Hippocampal formation (tissue), 2 donors: ENCODE measurements at places on chromosomes 4 and X.

DNA sequence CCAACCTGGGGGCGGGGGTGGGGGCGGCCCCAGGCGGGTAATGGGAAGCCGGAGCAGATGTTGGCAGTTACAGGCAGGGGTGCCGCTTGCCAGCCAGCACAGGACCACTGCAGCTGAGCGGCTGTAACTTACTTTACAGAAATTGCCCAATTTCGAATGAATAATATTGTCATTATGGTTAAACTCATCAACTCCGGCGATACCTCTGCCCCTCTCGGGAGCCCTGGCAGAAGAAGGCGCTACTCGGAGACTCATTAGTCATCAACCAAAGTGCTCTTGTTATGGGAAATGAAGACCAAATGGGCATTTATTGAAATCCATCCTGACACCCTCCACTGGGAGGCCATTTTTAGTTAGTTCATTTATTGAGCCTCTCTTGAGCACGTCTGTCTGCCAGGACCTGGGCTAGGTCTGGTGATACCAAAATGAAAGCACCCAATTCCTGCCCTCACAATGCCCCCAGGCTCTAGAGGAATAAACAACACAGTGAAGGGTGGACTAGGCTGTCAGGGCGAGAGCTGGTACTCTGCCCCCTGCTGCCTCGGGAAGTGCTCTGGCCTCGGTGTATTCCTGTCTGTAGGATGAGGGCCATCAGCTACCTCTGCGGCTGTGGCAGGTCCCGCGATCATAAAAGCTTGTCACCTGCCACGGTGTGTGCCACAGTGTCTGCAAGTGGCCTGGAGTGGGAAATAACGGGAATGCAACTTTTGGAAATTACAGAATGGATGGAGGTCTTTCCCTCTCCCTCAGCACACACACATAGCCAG, 159.1 kb upstream of the PSAPL1 start:
- no peak for DNase-seq

GRCh38 chrX:70219938-70220764, 14.3 kb upstream of the AWAT1 start:
- no peak for DNase-seq

DNA sequence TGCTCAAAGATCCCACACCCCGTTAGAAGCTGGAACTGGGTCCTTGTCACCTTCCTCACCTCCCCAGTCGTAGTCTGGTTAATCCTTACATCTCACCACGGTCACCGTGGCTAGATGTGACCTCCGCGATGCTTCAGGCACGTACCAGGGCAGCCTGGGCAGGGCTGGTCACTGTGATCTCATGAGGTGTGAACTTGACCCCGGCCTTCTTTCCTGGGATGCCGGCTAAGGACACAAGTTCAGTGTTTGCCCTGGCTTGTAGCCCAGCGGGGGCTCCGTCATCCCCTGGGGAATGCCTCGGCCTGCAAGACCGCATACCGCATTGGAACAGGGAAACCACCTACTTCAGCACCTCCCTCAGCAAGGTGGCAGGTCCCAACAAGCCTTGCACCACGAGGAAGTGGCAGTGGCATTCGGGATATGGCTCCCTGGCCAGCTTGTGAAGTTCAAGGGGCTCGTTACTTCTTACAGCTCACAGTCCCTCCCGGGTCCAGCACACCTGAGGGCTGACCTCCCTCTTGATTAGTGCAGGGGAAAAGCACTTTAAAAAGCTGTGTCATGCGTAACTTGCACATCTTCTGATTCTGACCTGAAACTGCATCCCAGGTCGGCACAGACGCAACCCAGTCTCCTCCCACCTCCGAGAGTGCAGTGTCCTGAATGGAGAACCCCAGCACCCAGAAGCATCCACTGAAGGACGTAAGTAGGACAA, 25.9 kb downstream of the NOP14 start:
- DNase-seq: no peak

GRCh38 chrX:100895365-100896075, 21.4 kb upstream of the NOX1 start:
- no peak for DNase-seq

GRCh38 chr4:149719357-149719756, 96.3 kb downstream of the IQCM start:
- DNase-seq: no peak

DNA sequence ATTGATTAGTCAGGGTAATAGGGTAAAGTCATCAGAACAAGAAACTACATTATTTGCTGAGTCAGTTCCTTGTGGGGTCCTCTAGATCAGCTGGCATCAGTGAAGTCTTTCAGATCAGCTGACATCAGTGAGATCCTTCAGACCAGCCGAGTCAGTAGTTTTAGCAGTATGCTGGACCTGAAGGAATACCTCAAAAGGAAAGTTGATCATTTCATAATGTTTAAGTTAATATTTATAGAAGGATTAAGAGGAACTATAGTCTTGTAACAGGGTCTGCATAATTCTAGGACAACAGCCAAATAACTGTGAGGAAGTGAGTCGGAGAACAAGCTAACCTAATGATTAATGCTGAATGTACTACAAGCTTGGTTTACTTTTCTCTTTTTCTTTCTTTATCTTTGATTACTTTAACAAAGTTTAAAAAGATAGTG, 958 bp upstream of the UGT2B7 start:
- DNase-seq: no peak

DNA sequence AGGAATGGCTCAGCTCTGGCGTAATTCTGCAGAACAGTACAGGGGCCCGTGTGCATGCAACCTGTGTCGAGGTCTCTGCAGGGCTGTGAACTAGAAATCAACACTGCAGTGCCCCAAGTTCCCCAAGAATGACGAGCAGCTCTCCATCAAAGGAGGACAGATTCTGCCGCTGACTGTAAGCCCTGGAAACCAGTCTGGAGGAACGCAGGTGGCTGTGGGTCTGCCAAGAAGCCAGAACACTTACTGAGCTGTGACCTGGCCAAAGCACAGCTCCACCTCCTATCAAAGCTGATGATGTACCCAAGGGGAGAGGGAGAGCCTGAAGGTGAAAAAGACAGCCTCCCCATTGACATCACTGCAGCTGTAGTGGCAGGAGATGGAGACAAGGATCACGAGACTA, 80.3 kb upstream of the STS start:
- DNase-seq: no peak

GRCh38 chr4:176638992-176639391, 153.7 kb downstream of the VEGFC start:
- no peak for DNase-seq

GRCh38 chrX:149950681-149951080, 12.4 kb upstream of the EOLA2 start:
- DNase-seq: no peak

- no peak for DNase-seq
These were observed 528 bp upstream of the FGF2 start for GRCh38 chr4:122826079-122826527.

GRCh38 chr4:2588259-2588658, 51.8 kb downstream of the FAM193A start:
- DNase-seq: no peak

GRCh38 chr4:138344054-138344453, 101.9 kb upstream of the SLC7A11 start:
- DNase-seq: no peak

DNA sequence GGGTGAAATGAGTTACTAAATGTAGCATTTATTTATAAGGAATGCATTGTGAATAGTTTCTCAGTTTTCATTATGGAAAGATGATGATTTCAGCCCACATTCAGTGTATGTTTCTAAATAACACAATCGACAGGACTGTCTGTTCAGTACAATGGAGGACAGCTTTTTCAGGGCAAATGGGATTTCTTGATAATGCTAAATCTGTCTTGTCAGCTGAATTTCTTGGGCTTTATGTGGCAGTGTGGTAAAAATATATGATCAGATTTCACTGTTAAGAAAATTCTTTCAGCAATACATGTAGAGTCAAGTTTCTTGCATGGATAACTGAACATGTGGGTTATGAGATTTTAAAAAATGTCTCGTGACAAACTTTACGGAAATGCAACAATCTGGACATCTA, 150.8 kb downstream of the NPNT start:
- DNase-seq: no peak

GRCh38 chrX:49656533-49656932, 39.3 kb downstream of the PAGE1 start:
- no peak for DNase-seq

- DNase-seq: no peak
These were observed 365.1 kb downstream of the MAGEB5 start for GRCh38 chrX:26581091-26581490.

GRCh38 chr4:36237366-36238313, 6.7 kb downstream of the ARAP2 start:
- no peak for DNase-seq

DNA sequence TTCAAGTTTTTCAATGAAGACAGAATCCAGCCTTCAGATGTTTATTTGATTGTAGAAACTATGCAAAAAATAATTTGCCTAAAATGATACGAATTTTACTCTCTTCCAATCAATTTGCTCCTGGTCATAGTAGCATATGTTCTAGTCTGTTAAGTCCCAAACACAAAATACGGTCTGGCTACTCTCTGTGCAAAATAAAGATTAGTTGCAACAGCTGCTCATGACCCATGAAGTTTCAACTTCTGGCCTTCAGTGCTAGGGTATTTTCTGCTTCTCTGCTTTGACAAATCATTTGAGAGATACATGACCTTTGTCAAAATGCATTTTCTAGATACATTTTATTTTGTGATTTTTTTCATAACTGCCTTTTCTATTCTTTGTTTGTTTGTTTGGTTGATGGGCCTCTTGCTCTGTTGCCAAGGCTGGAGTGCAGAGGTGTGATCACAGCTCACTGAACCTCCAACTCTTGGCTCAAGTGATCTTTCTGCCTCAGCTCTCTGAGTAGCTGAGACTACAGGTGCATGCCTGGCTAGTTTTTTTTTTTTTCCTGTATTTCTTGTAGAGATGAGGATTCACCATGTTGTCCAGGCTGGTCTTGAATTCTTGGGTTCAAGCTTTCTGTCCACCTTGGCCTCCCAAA, 55.2 kb downstream of the TACR3 start:
- DNase-seq: no peak

DNA sequence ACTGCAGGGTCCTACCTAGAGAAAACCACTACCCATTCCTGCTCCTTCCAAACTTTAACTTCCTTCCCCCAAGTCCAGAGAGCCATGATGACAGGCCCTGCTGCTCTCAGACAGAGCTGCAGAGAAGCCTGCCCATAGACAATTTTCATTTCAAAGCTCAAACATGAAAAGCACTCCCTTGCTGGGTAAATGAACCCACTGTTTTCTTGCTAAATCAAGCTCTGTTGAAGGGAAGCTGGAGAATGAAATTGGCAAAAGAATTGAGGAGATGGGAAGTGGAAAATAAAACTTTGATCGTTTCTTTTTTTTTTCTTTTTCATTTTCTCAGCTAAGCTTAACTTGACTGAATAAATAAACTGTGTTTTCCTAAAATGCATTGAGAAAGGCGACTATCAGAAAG, 331.1 kb upstream of the CPEB2 start:
- DNase-seq: peak; percentile 29

DNA sequence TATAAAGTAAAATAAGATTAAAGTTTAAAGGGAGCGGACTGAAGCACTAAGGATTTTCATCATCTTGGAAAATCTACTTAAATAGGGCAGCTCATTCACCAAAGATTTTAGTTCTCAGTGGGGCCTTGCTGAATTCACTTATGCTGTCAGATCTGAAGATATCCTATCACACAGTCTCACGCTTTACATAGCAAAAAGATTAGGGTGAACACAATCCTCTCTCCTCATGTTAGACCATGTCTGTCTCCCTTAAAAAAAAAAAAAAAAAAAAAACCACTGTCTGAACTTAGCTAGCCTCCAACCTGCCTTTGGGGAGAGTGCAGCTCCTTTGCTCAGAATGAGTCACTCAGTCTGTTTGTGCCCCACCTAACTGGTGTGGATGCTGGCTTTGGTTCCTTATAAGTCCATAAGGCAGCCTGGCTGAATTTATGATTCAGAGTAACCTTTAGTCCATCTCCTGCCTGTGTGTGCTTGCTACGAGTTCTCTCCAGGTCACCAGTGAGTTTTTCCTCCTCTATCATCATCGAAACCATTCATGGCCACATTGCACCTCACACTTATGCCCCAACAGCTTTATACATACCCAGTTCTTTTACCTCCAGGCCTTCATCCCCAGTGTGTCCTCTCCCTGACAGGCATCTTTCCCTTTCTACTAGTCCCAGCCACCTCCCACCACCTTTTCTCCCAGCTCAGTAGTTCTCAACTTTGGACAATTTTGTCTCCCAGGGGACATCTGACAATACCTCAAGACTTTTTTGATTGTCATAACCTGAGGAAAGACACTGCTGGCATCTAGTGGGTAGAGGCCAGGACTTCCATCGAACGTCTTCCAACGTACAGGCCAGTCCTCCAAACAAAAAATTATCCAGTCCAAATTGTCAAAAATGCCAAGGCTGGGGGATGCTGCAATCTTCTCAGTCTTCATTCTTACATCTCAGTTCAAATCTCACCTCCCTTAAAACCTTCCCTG, 220.7 kb upstream of the EMCN start:
- no peak for DNase-seq
